ENCODE measurements at places on chromosomes 7 and 10. TPM values are rescaled to one million over a fixed set of nuclear protein-coding genes. Genes with fewer than 3 reads are reported as not detected.

RGR gene
- not detected for total RNA-seq

ARHGEF35 gene
- total RNA-seq = 0.28 TPM

DNA2 gene
- 9.7 TPM for total RNA-seq

BET1 gene
- total RNA-seq = 34.8 TPM

GBX1 gene
- not detected for total RNA-seq

FXYD4 gene
- not detected for total RNA-seq

HSPA12A gene
- total RNA-seq = 14.6 TPM

SLC26A3 gene
- total RNA-seq = not detected

CPED1 gene
- not detected for total RNA-seq

NRP1 gene
- 91.9 TPM for total RNA-seq

ZPBP gene
- total RNA-seq = not detected

CNNM1 gene
- total RNA-seq = 21.1 TPM

FLNC gene
- total RNA-seq = 4.0 TPM

OR2F2 gene
- total RNA-seq = not detected

Data from A549 treated with CpdA at 1 μM for 4 hours (cell line).